ENCODE measurements at places on chromosomes 1 and 21. TPM values are rescaled to one million over a fixed set of nuclear protein-coding genes. Genes with fewer than 3 reads are reported as not detected.

RAB42 gene
- total RNA-seq, result 1.9 TPM

MSH4 gene
- total RNA-seq, result 0.10 TPM

RCAN3 gene
- 19.2 TPM for total RNA-seq

CFAP57 gene
- 0.10 TPM for total RNA-seq

SHISA4 gene
- 22.3 TPM for total RNA-seq

CNTN2 gene
- total RNA-seq, result not detected

IVL gene
- total RNA-seq, result not detected

TMEM81 gene
- total RNA-seq, result 1.8 TPM

HSPA6 gene
- not detected for total RNA-seq

TDRD10 gene
- total RNA-seq, result not detected

ALG14 gene
- total RNA-seq, result 9.5 TPM

PBXIP1 gene
- 14.7 TPM for total RNA-seq

REG4 gene
- not detected for total RNA-seq

NPR1 gene
- total RNA-seq, result not detected

ZDHHC18 gene
- 11.1 TPM for total RNA-seq

VAV3 gene
- total RNA-seq, result 1.7 TPM

SPRR2G gene
- total RNA-seq, result not detected

Data from RPMI7951 (cell line).